ENCODE measurements at places on chromosomes 4 and X. TPM values are rescaled to one million over a fixed set of nuclear protein-coding genes. Genes with fewer than 3 reads are reported as not detected.

The MSMO1 gene
- 67.1 TPM for total RNA-seq

- peak; percentile 59 for DNase-seq
These were observed 46.4 kb downstream of the PRPS1 start for GRCh38 chrX:107674480-107675364.

DNA sequence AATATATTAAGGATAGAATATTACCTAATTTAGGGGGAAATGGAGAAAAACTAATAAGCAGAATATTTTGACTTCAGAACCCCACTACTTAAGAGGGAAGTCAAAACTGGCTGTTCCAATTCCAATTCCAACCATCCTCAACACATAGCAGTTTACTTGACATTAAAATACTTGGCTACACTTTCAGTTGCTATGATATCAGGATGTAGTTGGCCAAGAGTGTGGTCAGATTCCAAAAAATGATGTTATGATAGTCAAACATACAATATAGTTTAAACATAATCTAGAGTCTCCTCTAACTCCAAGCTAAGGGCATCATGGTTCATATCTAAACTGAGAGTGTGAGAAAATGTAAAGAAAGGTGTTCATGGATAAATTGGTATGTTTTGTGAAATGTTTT, 16.5 kb upstream of the SMIM14 start:
- DNase-seq = no peak

The USP51 gene
- 1.6 TPM for total RNA-seq

DNA sequence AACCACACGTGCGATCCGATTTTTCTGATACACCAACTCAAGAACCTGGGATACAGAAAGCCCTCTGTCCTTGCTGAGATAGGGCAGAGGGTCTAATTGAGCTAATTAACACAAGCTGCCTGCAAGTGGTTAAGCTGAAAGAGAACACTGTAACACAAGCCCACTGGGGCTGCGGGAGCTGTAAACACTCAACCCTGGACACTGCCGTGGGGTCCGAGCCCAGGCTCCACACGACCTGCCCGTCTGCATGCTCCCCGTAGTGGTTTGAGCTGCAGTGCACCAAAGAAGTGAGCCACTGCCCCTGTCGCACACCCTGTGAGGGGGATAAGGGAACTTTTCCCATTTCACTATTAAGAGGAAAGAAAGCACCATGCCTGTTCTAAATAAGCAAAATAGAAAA, 54.6 kb downstream of the SPANXN3 start:
- DNase-seq = no peak

- peak; percentile 71 for DNase-seq
These were observed 626 bp downstream of the TBC1D1 start for GRCh38 chr4:37891260-37892159.

DNA sequence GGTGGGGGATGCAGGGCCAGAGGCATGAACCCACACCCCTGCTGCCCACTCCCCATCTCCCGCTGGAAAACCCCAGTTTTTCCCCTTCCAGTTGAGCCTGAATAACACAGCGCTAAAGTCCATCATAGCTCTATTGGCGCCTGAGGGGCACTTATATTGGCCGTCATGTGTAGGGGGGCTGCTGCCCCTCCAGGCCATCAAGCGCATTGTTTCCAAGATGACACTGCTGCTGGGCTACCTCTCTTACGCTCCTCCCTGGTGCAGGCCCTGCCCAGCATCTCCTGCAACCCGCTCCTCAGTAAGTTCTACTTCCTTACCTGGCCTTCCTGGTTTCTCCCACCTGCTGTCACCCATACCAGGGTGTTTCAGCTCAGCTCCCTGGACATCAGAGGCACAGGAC, 205.0 kb upstream of the RPL34 start:
- no peak for DNase-seq

DNA sequence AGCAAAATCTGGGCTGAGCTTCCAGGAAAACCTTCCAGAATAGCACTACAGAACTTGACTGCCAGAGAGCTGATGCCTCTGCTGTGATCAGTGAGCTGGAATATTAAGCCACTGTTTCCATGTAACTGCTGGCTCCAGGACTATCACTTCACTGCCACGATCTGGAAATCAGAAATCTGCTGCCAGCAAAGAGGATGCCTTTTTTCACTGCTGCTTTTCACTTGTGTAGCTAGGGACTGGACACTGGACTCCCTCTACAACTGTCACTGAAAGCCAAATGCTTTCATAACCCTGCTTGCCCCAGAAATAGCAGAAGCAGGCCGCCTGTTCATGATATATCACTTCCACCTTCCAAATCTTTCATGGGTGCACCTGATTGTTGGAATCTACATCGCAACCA, 9.4 kb upstream of the AP1S2 start:
- DNase-seq = no peak

DNA sequence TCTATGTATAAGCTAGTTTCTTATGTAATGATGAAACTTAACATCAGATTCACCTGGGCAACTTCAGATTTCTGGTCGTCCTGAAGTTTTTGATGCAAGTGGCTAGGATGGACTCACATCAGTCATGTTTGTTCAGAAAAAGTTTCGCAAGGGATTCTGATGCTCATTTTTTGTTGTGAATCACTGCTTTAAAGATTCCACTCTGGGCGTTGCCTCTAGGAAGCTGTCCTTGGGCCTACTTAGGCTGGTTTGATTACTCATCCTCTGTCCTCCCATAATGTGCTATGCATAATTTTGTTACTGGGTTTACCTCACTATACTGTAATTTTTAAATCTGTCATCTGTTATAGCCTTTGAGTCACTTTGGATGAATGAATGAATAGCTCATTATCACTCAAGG, 30.8 kb downstream of the HERC3 start:
- no peak for DNase-seq

- DNase-seq = no peak
These were observed at the start of gene DDX53 for GRCh38 chrX:22999696-23000223. DDX53 (plus strand) TSS chrX:22999960; CDS start chrX:23000058, 98 bp downstream.

The GAGE12E gene
- not detected for total RNA-seq

DNA sequence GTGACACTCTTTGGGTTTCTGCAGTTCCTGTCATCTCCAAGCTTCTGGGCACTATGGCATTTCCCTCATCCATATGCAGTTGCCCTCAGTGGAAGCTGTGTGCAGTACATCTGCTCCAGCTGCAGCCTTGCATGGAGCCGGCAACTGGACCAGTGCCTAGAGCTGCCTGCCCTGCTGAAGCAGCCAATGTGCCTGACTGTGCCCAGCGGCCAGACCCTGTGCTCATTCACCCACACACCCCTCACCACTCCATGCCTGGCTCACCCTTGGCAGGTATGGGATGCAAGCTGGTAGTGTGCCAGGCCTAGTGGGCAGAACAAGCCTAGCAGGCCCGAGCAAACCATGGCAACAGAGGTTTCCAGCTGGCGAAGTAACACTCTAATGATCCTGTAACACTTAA, 370.8 kb downstream of the FSTL5 start:
- no peak for DNase-seq

The FOXO4 gene
- 8.7 TPM for total RNA-seq

The C4orf46 gene
- 16.3 TPM for total RNA-seq
